AML-193 (cell line): ENCODE measurements at places on chromosomes 3 and 15.

DNA sequence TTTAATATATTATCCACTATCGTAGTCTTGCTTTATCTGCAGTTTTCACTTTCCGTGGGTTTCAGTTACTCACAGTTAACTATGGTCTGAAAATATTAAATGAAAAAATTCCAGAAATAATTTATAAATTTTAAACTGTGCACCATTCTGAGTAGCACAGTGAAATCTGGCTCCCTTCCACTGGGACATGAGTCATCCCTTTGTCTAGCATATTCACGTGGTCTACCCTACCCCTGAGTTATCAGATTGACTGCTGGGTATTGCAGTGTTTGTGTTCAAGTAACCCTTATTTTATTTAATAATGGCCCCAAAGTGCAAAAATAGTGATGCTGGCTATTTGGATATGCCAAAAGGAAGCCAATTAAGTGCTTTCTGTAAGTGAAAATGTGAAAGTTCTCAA, 539.5 kb upstream of the AGTR1 start:
- DNase-seq = no peak

GRCh38 chr15:48643776-48644466, 1.6 kb downstream of the FBN1 start:
- no peak for DNase-seq

DNA sequence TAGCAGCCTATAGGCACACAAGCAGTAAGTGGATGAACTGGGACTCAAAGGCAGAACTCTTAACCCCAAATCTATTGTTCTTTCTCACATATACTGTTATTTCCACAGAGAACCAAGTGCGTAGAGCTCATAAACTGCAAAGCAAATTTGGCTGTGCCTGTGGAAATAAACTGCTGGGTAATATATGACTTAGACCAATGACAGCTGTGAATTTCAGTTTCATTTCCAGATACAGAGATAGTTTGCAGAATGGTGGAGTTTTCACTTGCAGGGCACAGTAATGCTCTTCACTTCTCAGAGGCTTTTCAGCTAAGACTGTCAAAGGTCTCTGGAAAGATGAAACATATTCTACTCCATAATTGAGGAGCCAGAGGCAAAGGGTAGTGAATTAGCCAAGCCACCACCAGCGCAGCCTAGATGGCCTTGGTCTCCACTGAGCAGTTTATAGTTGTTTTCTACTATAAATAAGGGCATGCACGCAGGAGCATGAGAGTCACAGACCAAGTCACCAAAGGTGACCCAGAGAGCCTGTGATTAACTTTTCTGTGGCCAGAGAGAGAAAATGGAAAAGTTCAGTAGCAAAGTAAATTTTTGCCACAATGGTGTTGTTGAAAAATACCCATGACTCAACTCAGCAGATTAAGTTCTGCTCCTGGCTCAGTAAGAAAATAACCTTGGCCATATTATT, 180.7 kb upstream of the GRM7 start:
- no peak for DNase-seq

GRCh38 chr3:57627976-57628375, 30.8 kb upstream of the ARF4 start:
- DNase-seq = no peak

GRCh38 chr3:194983121-194983520, 287.8 kb downstream of the XXYLT1 start:
- DNase-seq = no peak

GRCh38 chr3:54671511-54671910, 256.3 kb downstream of the LRTM1 start:
- DNase-seq = no peak

- no peak for DNase-seq
Measured at GRCh38 chr3:79973917-79974595, 206.3 kb upstream of the ROBO1 start.

GRCh38 chr15:85380812-85381642, 624 bp downstream of the AKAP13 start:
- DNase-seq = no peak

- no peak for DNase-seq
Measured at GRCh38 chr15:52797625-52798501, 7.7 kb upstream of the ONECUT1 start.

GRCh38 chr3:44021651-44022594, 219.8 kb upstream of the TOPAZ1 start:
- DNase-seq = no peak

DNA sequence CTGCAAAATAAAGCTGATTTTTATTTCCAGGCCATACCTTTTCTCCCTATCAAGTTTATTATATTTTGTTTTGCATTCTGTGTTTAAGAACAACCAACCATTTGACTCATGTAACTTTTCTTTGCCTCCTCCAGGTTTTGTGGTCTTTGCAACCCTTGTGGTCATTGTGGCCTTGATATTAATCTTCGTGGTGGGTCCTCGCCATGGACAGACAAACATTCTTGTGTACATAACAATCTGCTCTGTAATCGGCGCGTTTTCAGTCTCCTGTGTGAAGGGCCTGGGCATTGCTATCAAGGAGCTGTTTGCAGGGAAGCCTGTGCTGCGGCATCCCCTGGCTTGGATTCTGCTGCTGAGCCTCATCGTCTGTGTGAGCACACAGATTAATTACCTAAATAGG, 27.6 kb downstream of the NIPA2 start:
- DNase-seq = no peak

DNA sequence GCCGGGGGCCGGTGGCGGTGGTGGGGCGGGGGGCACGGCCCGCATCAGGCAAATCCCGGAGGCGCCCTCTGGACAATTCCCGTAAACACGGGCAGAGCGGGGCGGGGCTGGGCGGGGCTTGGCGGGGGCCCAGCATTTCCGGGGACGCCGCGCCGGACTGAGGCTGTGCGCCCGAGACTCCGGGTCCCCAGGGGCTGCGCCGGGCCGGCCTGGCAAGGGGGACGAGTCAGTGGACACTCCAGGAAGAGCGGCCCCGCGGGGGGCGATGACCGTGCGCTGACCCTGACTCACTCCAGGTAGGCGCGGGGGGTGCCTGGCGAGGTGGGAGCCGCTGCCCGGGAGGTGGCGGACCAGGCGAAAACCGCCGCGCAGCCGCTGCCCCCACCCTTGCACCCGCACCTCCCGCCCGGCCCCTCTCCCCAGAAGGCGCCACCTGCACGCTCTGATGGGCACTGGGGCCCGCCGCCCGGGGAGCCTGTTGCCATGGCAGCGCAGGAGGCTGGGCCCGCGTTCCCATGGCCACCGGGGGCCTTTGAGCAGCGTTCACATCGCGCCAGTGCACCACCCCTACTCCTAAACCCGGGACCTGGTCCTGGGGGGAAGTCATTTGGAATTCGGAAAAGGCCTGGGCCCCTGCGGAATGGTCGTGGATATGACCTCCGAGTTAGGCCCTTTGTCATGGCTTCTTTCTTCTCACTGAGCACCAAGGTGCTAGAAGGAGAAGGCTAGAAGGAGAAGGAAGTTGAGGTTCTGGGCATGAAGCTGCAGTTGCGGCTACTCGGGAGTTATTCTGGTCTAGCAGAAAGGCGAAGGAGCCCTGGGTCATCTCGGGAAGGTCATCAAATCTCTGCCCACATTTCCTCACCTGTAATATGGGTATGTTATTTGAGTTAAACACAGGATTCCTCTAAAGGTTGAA, 16.1 kb upstream of the SEMA4B start:
- DNase-seq = peak; percentile 55

DNA sequence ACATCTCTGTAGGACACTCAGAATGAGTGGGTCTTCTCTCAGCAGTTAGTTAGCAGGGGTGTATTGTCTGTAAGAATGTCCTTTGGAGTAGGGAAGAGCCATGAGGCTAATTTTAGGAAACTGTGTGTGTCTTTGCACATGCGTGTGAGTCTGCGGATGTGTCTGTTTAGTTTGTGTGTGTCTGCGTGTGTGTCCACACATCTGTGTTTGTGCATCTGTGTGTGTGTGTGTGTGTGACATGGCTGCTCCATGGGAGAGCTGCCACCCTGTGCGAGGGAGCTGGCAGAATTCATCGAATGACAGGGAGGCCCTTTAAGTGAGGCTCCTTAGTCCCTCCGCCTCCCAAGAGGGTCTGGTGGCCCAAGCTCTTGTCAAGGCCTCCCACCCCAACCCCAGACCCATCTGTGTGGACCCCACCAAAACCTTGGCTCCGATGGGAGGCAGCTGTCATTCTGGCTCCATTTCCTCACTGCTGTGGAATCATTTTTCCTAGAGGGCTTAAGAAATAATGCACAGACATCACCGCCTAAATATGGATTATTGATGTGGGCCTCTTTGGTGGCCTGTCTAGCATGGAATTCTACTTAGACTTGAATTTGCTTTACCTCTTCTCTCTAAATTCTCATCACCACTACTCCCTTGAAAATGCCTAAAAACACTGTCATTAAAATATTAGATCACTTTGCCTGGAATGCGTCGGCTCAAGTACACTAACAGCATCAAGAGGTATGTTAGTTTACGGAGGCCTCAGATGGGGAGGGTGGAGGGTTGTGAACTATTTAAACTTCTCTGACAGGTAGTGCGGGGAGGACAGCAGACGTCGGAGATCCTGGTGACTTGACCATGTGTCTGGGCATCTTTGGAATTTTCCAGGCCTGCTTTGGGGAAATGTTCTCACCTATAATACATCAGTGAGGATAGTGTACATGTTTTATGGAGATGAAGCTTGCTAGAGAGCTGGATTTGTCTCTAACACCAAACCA, 9.4 kb downstream of the ESYT3 start:
- DNase-seq = no peak

DNA sequence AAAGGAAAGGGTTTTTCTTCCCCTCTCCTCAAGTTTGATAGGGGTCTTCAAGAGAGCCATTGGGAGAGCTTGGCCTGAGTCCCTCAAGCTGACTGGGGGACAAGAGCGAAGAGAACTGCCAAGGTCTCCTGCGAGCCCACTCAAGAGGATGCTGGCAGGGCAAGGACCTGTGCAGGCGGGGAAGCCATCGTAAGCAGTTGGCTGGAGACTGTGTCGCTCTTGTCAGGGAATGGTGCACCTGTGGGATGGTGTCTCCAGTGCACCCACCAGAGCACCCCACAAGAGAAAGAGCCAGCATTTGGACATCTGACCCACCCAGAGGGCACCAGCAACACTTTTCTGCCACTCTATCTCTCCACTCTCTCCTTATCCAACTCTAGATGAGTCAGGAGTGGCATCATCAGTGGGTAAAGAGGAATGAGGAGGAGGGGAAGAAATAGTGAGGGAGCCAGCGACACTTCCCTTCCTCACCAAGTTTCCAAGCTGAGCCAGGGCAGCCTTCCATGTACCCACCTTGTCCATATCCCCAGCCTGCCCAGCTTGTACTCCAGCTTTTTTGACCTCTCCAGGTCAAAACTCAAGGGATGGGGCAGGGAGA, 13.6 kb upstream of the XIRP1 start:
- no peak for DNase-seq

GRCh38 chr3:171115667-171116066, 89.1 kb upstream of the SLC2A2 start:
- no peak for DNase-seq
